ENCODE measurements at places on chromosomes 6 and 20. TPM values are rescaled to one million over a fixed set of nuclear protein-coding genes. Genes with fewer than 3 reads are reported as not detected.

The RNASET2 gene
- 17.7 TPM for total RNA-seq

The MSH5 gene
- 86.2 TPM for total RNA-seq

The MYMX gene
- total RNA-seq = not detected

GRCh38 chr6:139028215-139028657, 309 bp upstream of the ABRACL start:
- no peak for DNase-seq
- peak overlapping the region; percentile 97 for H3K4me3 ChIP-seq
- peak overlapping the region; percentile 97 for H3K27ac ChIP-seq
- no peaks in the 10 kb centered on the region for H3K36me3 ChIP-seq
- H3K4me1 ChIP-seq = peaks cover 22% of the 10 kb centered on the region
- H3K27me3 ChIP-seq = no peaks in the 10 kb centered on the region

DNA sequence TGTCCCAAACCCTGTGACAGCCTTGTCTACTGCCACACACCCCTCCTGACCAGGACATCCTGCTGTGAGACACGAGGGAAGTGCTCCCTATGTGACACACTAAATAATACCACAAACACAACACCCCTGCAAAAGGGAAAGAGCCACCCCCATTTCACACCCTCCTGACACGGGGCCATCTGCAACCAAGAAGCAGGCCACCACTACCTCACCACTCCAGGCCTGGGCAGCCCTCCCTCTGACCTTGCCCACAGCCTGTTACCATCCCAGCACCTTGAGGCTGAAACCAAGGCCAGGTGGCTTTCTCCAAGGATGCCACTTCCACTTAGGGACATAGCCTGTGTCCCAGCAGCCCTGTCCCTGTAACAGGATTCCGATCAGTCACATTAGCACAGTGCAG, 68.2 kb downstream of the NINL start:
- DNase-seq = no peak
- no peaks in the 10 kb centered on the region for H3K27me3 ChIP-seq

- no peak overlapping the region for H3K4me3 ChIP-seq
- peaks cover 4% of the 10 kb centered on the region for H3K27me3 ChIP-seq
- peaks cover 6% of the 10 kb centered on the region for H3K4me1 ChIP-seq
- H3K36me3 ChIP-seq = no peaks in the 10 kb centered on the region
- DNase-seq = no peak
- no peak overlapping the region for H3K27ac ChIP-seq
Measured at GRCh38 chr20:57112448-57112847, 154.0 kb downstream of the BMP7 start.

- peaks cover 4% of the 10 kb centered on the region for H3K27me3 ChIP-seq
- H3K36me3 ChIP-seq = no peaks in the 10 kb centered on the region
- no peak overlapping the region for H3K4me3 ChIP-seq
- DNase-seq = no peak
- no peak overlapping the region for H3K27ac ChIP-seq
Measured at GRCh38 chr20:19120569-19120968, 91.9 kb upstream of the SLC24A3 start.

Data from neural crest cell (in vitro differentiated cells).